Stimulated activated CD8-positive, alpha-beta memory T cell treated with anti-CD3 and anti-CD28 coated beads, Interleukin-4, amount 100 ng/mL, for 4 hours (primary cell): ENCODE measurements at places on chromosomes 2 and 18.

- no peak for DNase-seq
Measured at GRCh38 chr2:174570318-174570958, 27.2 kb downstream of the WIPF1 start.

GRCh38 chr2:9970200-9971044, 18.9 kb downstream of the GRHL1 start:
- DNase-seq = no peak

DNA sequence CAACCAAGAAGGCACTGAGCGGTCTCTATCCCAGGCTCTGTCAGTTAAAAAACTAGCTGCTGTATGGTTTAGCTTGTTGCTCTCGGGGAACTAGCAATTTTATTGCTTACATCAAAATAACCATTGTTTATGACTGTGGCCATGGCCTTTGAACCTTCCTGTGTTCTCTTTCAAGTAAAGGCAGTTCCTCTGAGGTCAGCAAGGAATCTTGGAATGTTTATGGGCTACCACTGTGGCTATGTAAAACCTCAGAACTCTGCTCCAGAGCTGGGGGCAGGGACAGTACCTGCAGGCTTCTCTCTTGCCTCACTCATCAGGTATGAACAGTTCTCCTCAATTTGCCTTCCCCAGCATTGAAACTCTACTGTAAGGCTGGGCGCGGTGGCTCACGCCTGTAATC, 416.0 kb upstream of the NETO1 start:
- DNase-seq = no peak

DNA sequence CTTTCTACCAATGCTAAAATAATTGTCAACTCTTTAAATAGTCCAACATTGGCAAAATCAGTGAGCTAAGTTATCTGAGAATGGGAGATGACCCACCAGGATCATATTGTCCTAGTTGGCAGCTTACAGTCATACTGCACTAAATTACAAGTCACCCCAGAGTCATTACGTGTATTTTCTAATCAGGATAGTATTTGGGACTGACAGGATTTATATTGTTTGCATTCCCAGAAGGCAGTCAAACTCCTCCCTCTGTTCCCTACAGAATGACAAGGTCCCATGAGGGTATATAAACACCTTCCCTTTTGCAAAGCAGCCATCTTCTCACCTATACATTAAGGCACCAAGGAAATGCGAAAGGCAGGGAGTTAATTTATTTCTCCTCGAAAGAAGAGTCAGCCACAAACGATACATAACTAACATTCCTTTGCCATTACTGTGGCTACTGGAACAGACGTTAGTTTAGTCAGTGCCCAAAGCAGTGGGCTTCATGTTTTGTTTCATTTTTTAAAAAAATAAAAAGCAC, 125.3 kb downstream of the ANTXR1 start:
- no peak for DNase-seq

- no peak for DNase-seq
Measured at GRCh38 chr2:55901322-55901721, 22.3 kb downstream of the EFEMP1 start.

DNA sequence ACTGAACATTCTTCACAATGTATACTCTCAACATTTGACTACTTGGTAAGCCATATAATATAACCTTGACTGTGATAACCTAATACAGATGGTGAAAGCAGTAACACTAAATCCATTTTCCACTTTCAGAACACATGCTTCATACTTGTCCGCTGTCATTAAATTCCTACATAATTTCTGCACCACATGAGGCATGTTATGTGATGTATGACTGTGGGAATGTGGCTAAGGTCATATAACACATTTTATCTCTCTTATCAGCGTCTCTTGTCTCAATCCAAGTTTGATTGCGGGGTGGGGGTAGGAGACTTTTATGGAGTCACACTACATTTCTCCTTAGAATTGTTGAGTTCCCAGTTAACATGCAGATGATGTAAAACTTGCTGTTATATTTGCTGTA, 110.9 kb downstream of the MTCL1 start:
- DNase-seq = no peak

- no peak for DNase-seq
Measured at GRCh38 chr2:227378371-227378782, 729 bp downstream of the TM4SF20 start.

- no peak for DNase-seq
Measured at GRCh38 chr2:239609607-239610310, 208.9 kb upstream of the HDAC4 start.

GRCh38 chr18:31410716-31411483, 34.3 kb downstream of the DSG4 start:
- DNase-seq = no peak

GRCh38 chr2:20221555-20221973, 3.4 kb downstream of the SDC1 start:
- DNase-seq = no peak

DNA sequence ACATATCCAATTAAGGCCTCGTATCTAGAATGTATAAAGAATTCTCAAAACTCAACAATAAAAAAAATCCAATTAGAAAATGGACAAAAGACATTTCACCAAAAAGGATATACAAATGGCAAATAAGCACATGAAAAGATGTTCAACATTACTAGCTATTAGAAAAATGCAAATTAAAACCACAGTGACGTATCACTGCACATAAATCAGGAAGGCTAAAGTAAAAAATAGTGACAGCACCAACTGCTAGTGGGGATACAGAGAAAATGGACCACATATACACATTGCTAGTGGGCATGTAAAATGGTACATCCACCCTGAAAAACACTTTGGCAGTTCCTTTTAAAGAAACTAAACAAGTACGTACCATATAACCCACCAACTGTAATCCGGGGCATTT, 59.7 kb downstream of the SMAD4 start:
- no peak for DNase-seq

GRCh38 chr2:33620-34019, 12.7 kb downstream of the FAM110C start:
- peak; percentile 25 for DNase-seq

GRCh38 chr2:10832203-10832936, 19.8 kb upstream of the PDIA6 start:
- DNase-seq = peak; percentile 59

DNA sequence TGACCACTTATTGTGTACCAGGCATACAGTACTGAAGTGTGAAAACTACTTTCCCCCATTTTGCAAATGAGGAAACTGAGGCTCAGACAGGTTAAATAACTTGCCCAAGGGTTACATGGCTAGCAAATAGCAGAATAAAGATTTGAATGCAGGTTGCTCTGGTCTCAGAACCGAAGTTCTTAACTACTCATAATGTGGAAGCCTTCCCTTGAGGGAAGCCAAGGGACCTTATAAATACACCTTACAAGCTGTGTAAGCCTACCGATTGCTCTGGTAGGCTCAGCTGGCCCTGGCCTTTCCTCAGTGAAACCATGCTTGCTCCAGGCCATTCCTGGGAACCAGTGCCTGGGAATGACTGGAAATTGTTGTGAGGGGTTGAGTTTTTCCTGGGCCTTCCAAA, 114.6 kb upstream of the CDCA7 start:
- no peak for DNase-seq

GRCh38 chr2:191916826-191917225, 69.9 kb upstream of the CAVIN2 start:
- DNase-seq = no peak

DNA sequence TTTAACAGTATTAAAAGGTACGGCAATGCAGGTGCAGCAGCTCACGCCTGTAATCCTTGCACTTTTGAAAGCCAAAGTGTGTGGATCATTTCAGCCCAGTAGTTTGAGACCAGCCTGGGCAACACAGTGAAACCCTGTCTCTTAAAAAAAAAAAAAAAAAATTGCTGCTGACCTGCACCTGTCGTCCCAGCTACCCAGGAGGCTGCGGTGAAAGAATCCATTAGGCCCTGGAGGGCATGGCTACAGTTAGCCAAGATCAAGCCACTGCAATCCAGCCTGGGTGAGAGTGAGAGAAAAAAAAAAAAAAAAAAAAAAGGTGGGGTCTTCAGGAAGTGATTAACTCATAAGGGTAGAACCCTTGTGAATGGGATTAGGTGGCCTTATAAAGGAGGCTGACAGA, 12.8 kb downstream of the CUL3 start:
- DNase-seq = no peak

GRCh38 chr2:6412533-6413091, 453.1 kb downstream of the CMPK2 start:
- no peak for DNase-seq

DNA sequence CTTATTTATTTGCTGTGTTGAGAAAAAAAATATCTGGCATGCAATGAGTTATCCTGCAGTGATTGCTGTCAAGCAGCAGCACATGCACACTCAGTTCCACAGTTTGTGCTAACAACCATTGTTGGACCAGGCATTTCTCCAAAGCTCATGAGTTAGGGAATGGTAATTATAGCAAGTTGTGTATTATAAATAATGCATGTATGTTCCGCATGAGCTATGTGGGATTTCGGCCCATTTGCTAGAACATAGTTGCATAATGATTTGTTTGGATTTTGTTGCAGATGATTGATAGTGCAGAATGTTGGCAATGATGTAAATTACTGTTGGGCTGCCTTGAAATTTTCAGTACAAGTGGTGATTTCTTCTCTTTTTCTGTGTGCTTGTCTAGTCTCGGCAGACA, 10.7 kb downstream of the KCNJ3 start:
- no peak for DNase-seq

DNA sequence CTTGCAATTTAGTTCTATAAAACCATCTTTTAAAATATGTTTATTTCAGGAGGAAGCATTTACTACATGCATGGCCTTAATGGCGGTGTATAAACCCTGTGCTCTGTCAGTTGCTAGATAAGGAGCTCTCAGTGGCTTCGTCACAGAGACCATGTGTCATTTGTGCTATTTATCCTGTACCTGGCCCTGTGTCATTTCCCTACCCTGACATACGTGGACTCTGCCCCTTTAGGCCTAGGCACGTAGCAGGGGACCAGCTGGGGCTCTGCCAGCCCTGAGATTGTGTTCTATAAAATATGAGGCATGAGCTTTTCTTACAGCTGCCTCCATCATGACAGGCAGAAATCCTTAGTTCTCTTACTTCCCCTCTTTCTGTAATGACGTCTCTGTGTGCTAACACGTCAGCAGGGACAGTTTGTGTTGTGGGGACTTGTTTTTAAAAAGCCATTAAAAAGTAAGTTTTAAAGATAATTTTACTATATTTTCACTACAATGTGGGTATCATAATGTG, 88.0 kb downstream of the ITGB1BP1 start:
- no peak for DNase-seq

DNA sequence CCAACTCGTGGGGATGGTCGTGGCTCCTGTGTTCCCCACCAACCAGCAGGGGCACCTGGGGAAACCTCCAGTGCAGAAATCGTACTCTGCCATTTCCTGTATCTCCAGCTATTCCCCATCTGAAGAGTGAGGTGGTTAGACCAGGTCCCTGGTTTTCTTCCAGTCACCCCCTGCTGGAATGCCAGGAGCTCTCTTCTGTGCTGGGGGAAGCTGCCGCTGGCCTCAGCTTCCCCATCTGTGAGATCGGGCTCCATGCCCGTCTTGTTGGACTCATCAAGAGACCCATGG, 119.7 kb downstream of the INHBB start:
- no peak for DNase-seq

GRCh38 chr18:76455003-76455676, 39.9 kb downstream of the ZNF516 start:
- no peak for DNase-seq

DNA sequence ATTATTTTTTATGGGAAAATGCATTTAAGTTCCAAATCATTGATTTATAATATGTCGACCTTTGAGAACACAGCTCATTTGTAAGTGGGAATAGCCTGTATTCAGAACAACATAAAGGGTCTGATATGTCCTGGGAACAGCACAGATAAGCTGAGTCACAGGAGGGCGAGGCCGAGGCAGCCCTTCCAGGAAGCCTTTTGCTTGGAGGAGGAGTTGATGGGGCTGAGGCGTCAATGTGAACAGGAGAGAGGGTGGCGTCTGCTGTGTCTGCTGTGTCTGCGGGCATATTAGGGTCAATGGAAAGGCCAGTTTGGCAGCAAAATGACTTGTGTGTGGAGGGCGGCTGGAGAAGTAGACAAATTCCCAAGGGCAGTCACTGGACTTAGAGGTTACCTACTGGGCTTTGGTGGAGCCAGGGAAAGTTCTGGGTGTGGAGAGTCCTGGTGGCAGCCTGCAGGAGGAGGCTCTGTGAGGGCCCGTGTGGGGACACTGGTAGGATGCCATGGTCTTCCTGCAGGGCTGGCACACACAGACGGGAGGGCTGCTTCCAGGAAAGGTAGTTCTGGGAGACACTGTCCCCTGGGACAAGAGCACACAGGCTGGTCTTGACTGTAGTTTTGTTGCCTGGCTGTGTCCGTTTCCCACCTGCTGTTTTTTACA, 128.1 kb downstream of the GLI2 start:
- DNase-seq = no peak

DNA sequence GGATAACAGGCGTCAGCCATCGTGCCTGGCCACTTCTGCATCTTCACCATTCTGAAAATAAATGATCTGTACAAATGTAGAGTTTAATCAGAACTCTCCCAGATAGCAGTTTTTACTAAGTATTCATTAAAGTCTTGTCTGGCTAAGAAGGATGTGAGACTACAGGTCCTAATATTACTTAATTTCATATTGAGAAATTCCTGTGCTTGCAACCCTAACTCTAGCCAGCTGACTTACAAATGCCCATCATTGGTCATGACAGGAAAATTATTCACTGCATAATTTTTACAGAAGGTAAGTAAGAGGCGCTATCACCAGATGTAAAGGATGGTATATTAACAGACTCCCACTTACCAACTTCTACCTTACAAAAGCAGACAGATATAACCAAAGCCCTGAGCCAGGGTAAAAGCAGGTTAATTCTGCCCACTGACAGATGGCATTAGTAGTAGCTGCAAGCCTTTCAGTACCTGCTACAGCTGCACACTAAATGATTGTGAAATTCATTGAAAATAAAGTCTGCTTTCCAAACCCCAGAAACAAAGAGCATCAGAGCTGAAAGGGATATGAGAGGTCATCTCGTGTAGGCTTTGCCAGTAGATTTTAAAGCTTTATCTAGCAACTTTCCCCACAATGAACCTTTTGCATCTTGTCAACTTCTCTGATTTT, 271.3 kb upstream of the STON1 start:
- DNase-seq = no peak

GRCh38 chr2:131058214-131058843, 34.9 kb downstream of the FAM168B start:
- no peak for DNase-seq

GRCh38 chr2:45301307-45302277, 292.3 kb upstream of the SIX2 start:
- no peak for DNase-seq

- DNase-seq = no peak
Measured at GRCh38 chr2:140679752-140680151, 1451.1 kb downstream of the LRP1B start.

DNA sequence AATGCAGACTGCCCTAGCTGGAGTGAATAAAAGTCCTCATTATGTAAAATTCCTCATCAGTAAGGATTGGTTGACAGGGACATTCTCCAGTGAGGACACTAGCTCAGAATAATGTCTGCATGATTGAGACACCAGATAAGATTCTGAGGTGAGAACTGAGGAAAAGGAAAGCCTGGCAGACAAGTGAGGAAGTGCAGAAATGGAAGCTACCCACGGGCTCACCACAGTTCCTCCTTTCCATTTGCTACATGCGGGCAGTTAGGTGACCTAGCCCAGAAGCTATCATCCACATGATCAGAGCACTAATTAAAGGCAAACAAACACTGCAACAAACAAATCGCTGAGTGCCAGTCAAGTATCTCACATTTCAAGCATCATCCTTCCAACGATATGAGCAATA, 27.7 kb downstream of the NETO1 start:
- DNase-seq = no peak

GRCh38 chr18:60981682-60982328, 351.4 kb upstream of the CDH20 start:
- no peak for DNase-seq
